Kidney epithelial cell (primary cell): ENCODE measurements at places on chromosomes 3 and 15.

- peak; percentile 21 for DNase-seq
These were observed 62.3 kb downstream of the UBP1 start for GRCh38 chr3:33377931-33378330.

- no peak for DNase-seq
These were observed 57.5 kb downstream of the USF3 start for GRCh38 chr3:113638910-113639309.

GRCh38 chr3:167151636-167152035 lies 228.5 kb downstream of the ZBBX start:
- DNase-seq, result no peak

- no peak for DNase-seq
These were observed 56.7 kb upstream of the SNRPA1 start for GRCh38 chr15:101351736-101352135.

GRCh38 chr3:85161544-85161943 lies 202.8 kb downstream of the CADM2 start:
- DNase-seq, result no peak

- no peak for DNase-seq
These were observed 40.5 kb downstream of the IGF2BP2 start for GRCh38 chr3:185784317-185784716.

DNA sequence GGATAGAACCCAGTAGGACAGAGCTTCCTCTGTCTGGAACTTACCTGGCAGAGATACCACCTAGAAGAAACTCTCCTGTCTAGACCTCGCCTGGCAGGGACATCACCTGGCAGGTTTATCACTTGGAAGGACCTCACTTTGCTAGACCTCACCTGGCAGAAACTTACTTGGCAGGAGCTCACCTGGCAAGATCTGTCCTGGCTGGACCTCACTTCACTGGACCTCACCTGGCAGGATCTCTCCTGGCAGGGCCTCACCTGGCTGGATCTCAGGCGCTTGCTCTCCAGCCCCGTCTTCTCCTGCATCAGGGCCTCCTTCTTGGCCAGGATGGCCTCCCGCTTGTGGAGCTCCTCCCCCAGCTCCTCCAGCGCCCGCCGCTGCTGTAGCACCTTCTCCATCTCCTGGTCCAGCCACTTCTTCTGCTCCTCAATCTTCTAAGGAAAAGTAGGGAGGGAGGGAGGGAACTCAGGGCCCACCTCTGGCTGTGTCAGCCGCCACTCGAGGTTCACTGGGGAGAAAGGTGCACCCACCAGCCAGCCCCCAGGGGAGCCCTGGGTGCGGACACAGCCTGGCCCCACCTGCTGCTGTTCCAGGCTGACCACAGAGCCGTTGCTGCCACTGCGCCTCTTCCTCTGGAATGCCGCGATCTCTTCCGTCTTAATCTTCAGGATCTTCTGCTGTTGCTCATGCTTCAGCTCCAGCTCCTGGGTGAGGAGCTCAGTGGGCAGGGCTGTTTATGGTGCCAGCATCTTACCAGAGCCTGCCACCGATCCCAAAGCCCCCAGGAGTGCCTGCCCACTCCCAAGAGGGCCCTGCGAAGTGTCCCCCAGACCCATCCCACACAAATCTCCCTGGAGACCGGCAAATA lies 22.5 kb downstream of the KIF7 start:
- DNase-seq, result no peak

DNA sequence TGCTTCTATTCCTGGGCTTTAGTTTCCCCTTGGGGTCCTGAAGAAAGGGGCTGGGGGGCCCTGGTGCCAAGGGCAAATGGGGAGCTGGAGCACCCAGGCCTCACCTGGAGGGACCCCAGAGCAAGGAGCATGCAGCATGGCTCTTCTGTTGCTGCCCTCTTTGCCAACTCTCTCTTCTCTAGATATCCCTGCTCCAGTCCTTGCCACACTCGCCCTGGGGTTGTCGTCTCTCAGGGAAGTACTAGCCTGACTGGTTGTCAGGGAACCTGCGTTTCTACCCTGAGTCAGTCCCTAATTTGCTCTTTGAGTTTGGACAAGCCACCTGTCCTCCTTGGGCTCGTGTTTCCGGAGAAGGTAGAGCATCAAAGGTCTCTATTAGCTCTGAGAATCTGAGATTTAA lies 63.7 kb upstream of the UBE2Q2 start:
- no peak for DNase-seq

DNA sequence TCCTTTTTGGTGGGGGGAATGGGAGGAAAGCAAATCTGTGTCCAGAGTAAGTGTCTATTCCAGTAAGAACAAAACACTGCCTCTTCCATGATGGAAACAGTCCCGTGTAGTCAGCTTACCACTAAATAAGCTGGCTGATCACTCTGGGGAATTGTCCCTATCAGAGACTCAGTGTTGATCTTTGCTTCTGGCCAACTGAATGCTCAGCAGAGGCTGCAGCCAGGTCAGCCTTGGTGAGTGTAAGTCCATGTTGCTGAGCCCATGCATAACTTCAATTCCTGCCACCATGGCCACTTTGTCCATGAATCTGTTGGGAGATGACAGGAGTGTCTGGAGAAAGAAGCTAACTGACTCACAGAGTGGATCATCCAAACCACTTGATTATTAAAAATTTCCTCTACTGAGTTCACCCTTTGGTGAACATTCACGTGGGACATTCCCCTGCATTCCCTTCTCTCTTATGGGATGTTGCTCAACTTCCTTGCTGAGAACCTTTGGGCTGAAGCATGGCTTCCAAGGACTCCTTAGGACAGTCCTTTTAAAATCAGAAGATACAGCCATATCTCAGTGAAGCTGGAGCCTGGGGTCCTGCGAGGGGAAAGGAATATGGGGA lies 33.9 kb upstream of the XCR1 start:
- DNase-seq, result no peak

DNA sequence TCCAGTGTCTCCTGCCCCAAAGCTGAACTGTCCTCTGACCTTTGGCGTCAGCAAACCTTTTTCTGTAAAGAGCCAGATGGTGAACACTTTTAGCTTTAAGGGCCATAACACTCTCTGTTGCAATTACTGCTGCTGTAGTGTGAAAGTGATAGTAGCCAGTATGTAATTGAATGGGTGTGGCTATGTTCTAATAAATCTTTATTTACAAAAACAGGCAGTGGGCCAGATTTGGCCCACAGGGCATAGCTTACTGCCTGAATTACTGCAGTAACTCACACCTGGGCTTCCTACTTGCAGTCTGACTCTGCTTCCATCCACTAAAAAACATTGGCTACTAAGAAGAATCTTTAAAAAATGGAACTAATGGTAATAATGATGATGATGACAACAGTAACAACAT lies 68.0 kb upstream of the SLC6A11 start:
- no peak for DNase-seq

- no peak for DNase-seq
These were observed 151.9 kb upstream of the LINGO1 start for GRCh38 chr15:77784361-77785292.

DNA sequence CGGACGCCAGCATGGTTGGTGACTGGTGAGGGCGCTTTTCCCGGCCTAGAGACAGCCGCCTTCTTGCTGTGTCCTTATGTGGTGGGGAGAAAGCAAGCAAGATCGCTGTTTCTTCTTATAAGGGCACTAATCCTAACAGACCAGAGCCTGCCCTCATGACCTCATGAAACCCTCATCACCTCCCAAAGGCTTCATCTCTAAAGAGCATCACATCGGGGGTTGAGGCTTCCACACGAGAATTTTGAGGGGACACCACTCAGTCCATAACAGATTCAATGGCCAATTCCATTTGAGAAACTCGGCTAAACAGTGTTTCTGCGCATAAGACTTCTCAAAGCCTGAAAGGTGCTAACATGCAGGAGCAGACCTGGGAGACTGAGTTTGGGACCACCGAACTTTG lies 54.0 kb downstream of the VGLL4 start:
- no peak for DNase-seq

DNA sequence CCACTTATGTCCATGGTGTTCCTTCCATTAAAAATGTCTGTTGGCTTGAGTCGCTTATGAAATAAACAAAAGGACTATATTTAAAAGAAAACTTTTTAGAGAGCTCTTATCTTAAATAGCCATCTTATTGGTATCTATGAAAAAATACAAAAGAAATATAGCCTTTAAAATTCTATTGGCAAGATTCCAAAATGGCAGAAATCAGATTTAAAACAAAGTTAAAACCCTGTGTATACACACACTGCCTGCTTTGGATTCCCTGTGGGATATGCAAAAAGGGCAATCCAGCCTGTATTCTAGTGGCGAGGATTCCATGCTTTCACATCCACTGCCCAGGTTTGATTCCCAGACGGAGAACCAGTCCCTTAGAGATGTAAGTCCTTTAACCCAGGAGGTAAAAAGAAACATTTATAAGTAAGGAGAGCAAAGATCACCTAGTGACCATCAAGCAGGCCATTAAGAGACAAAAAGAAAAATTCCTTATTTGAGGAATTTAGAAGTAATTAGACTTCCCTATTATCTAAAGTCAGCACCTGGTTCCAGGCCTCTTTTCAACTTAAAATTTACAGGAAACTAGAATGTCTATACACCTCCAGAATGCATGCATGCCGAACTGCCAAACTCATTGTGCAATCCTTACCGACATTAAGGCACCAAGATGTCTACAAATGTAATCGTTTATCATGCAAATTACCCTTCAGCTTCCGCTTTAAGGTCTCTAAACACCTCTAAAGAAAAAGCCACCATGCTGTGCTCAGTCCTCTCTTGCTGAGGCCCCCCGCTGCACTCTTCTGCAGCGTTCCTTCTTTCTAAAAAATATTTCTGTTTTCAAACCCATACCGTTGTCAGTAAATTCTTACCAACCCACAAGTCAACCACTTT lies 69.6 kb upstream of the STRIT1 start:
- no peak for DNase-seq

GRCh38 chr15:35514759-35515158 lies 31.2 kb downstream of the DPH6 start:
- no peak for DNase-seq

- no peak for DNase-seq
These were observed 43.4 kb downstream of the DHX30 start for GRCh38 chr3:47846186-47846879.

- no peak for DNase-seq
These were observed 24.6 kb downstream of the MAPKBP1 start for GRCh38 chr15:41798607-41799487.

- DNase-seq, result no peak
These were observed 29.8 kb downstream of the IL1RAP start for GRCh38 chr3:190543671-190544070.

- no peak for DNase-seq
These were observed 6.4 kb downstream of the NUDT16 start for GRCh38 chr3:131387796-131388489.

- no peak for DNase-seq
These were observed 405.0 kb upstream of the IL12A start for GRCh38 chr3:159583662-159584061.

DNA sequence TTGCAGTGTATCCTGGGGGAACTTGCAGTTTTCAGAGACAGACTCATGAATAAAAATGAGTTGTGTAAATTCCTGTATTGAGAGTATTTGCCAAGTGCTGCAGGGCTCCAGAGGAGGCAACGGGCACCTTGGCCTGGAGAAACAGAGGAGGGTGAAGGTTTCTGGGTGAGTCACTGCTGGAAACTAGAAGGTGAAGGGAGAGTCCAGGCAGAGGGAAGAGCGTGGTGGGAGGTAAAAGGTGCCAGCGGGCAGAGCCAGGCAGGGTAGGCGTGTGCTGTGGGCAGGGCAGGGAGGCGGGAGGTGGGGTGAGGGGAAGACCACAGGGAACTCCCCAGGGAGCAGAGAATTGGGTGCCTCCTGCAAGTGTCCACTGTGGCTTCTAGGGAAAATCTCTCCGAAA lies 120.8 kb downstream of the SLCO3A1 start:
- DNase-seq, result no peak

DNA sequence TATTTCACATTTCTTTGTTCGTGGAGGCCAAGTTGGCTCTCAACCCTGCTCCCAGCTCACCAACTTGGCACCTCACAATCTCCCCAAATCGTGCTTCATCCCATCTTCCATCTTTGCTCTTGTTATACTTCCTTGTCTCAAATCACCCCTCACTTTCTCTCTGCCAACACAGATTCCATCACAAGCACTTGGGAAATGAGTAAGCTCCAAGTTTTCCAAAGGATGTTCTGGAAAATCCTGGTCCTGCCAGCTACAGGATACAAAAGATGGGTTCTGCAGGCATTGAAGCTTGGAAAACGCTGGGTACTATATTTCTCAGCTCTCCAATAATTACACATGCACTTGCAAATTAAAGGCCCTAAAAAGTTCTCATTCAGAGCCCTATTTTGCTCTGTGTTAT lies 4.1 kb upstream of the TM4SF4 start:
- no peak for DNase-seq

DNA sequence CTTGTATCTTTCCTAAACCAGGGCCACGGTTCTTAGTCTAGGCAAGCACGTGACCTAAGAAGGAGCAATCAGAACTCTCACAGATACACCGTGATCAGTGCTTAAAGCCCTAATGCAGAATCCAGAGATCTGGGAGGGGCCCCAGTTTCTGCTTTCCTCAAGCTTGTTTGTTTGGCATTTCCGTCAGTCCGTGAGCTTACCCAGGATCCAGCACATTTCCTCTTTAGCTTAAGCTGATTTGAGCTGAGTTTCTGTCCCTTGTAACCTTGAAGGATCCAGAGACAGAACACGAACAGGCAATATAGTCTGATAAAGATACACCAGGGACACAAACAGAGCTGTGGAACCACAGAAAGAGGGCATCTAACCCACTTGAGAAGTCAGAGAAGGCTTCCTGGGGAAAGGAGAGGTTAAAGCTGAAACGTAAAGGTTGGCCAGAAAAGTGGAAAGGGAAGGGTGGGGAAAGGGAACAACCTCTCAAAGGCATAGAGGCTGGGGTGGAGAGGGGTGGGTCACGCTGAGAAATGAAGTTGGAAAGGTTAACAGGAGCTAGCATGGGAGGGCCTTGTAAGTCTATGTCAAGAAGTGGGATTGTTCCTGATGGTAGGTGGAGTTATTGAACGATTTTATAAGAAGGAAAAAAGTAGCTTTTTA lies 42.1 kb upstream of the RARB start:
- no peak for DNase-seq

- DNase-seq, result no peak
These were observed 48.9 kb upstream of the AGTR1 start for GRCh38 chr3:148648685-148649352.
